ENCODE measurements at places on chromosomes 3 and 15. TPM values are rescaled to one million over a fixed set of nuclear protein-coding genes. Genes with fewer than 3 reads are reported as not detected.

GRCh38 chr15:39143479-39143878 is 437.4 kb upstream of the THBS1 start:
- no peak for DNase-seq

DNA sequence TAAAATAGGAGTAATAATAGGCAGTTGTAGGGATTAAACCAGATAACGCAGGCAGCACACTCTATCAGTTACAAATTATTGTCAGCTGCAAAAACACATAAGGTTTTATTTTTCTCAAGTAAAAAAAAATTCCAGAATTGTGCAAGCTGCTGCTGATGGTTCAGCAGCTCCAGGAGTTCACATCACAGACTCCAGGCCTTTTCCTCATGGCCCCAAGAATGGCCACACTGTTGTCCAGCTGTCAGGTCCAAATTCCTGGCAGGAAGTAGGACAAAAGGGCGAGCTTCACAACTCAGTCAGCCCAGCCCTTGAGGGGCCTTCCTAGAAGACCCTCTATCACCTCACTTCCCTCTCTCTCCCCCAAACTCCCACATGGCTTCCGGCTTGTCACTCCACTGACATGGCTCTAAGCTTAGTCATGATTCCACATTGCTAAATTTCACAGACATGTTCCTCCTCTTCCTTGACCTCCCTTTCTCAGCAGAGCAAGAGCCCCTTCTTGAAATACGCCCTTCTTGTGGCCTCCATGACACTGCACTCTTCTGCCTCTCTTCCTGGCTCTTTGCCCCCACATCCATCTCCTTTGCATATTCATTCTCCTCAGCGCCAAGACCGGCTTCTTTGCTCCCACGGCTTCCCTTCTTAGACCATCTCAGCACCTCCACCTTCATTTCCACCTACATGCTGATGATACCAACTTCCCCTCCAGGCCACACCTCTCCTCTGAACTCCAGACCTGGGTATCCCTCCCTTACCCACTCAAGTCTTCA is 27.4 kb upstream of the FAM174B start:
- DNase-seq, result peak; percentile 13

GRCh38 chr15:74937272-74937589 is 642 bp downstream of the COX5A start:
- no peak for DNase-seq

GRCh38 chr3:88152841-88153240 is 3.1 kb downstream of the C3orf38 start:
- DNase-seq, result no peak

GRCh38 chr15:74614744-74615507 is 710 bp upstream of the CLK3 start:
- peak; percentile 91 for DNase-seq

DNA sequence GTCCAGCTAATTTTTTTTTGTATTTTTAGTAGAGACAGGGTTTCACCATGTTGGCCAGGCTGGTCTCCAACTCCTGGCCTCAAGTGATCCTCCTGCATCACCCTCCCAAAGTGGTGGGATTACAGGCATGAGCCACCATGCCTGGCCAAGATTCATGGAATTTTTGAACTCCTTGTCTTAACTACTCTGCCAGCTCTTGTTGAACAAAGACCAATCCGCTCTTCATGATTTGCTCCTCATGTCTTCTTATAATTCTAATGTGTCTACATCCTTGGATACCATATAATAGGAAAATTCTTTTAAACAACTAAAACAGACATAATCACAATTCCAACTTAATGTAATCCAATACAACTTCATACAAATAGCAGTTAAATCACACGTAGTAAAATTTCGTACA is 21.3 kb downstream of the UBA5 start:
- no peak for DNase-seq

DNA sequence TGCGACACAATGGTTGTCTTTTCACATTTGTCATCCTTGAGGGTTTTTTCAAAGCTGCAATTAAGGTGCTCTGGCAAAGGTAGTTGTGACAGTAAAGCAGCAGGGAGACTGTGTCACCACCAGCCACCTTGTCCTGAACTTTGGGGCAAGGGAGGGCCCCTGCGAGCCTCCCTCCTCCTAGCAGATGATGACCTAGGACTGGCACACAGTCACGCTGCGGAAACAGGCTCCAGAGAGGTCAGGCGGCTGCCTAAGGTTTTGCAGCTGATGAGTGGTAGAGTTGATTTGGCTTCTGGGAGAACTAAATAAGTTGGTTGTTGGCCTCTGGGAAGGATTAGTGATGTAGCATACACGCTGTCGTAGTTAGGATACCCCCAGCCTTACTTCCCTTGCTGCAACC is 62.7 kb downstream of the PDIA5 start:
- DNase-seq, result no peak

GRCh38 chr15:45943240-45943639 is 308.4 kb downstream of the SQOR start:
- DNase-seq, result no peak

DNA sequence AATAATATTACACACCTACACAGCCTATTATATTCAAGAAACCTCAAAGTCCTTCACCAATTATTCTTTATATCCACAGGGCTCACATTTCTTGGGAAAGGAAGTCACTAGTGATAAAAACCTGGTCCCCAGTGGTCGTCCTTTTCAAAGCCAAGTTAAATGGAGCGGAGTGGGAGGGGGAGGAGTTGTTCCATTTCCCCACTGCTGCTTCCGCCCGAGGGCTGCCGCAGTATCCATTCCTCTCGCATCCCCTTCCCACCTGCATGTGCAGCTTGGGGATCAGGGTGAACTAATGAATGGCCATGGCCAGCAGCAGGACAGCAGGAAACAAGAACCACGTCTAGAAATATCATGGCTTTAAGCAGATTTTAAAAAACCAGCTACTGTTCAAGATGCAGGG is 76.4 kb upstream of the SEMA6D start:
- DNase-seq, result no peak

- peak; percentile 52 for DNase-seq
Measured at GRCh38 chr3:42090973-42091731, at the start of gene TRAK1. TRAK1 (plus strand) TSS chr3:42091357; CDS start chr3:42091470, 113 bp downstream.

- no peak for DNase-seq
Measured at GRCh38 chr15:75721923-75722870, 9.5 kb upstream of the CSPG4 start.

DNA sequence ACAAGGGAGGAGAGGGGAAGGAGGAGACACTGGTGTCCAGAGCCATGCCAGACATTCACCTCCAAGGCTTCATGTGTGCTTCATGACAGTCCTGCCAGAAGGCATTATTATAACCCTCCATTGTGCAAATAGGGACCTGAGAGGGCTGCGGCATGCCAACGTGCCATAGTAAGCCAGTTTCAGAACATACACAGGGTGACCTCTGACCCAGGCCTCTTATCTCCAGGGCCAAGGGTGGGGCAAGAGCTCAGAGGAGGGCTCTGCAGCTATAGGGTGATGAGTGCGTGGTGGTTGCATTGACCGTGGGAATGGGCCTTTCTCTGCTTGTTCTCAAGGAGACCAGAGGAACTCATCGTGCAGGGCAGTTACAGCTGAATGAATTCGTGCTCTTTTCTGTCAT is 9.7 kb upstream of the ACSBG1 start:
- no peak for DNase-seq

DNA sequence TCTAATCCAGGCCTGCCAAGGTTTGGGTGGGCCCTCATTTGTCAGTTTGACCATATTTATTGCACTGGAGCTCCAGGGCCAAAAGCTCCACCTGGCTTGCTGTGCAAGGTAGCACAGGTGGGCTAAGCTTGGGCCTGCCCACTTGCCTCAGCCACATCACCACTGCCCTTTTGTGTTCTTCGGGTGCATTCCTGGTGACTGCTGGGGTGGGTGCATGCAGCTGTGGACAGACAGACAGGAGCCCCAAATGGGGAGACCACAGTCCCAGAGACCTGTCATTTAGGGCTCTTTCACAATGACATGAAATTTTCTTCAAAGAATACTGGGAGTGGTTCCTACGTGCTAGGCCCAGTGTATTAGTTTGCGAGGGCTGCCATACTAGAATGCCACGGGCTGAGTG is 2.7 kb downstream of the MESP2 start:
- DNase-seq, result no peak

- DNase-seq, result no peak
Measured at GRCh38 chr3:129015388-129016105, 14.4 kb downstream of the EFCC1 start.

DNA sequence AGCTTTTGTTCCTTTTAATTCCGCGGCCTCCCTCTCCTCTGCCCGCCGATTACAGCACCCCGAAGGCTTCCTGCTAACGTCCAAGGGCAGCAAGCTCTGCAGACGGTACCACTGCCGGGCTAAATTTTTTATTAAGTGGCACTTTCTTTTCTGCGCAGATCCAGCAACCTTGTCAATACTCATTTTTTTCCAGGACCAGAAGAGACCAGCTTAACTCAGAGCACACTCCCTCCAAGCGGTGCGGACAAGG is 542 bp upstream of the MEIS2 start:
- DNase-seq, result no peak

DNA sequence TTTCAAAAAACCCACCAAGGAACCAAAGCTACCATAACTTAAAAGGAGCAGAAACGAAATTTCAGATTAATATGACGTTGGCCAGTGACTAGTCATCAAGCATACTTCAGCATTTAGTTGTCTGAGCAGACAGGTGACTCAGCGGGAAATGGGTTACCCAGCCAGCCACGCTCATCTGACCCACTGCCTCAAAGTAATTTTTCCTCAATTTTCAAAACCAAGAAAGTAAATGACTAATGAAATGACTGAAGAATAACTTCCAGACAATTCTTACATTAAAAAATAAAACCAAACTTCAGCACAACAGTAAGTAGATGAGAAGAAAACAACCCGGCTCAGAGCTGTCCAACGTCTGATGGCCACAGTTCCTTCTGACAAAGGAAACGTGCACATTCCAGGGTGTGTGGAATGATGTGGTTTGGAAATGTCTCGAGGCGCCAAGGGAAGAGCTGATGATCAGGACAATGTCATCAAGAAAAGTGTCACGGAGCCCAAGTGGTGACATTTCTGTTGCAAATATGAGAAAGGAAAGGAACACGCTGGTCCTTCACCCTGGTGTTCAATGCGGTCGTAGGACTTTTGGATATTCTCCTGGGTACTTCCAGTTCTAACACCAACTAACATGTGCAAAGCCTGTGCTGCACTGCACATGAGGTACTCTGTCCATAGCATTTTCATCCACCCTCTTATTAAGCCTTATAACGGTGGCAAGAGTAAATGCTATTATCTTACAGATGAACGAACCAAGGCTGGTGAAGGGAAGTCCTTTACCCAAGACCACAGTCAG is 79.1 kb downstream of the FOXP1 start:
- no peak for DNase-seq

DNA sequence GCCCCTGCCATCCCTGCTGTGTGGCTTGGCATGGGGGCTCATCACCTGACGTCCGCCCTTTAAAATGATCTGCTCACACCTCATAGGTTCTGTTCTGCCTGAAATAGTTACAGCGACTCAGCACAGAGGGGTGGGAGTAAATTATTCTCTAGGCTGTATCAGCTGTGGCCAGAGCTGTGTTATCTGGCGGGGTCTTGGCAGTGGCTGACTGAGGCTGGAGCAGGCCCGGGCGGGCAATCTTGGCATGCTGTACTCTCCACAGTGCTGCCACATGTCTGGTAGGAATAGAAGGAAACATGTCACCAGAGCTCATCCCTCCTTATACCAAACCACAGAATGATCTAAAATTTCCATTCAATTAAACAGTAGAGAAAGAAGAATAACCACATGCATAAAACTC is 499.9 kb upstream of the LMCD1 start:
- DNase-seq, result no peak

DNA sequence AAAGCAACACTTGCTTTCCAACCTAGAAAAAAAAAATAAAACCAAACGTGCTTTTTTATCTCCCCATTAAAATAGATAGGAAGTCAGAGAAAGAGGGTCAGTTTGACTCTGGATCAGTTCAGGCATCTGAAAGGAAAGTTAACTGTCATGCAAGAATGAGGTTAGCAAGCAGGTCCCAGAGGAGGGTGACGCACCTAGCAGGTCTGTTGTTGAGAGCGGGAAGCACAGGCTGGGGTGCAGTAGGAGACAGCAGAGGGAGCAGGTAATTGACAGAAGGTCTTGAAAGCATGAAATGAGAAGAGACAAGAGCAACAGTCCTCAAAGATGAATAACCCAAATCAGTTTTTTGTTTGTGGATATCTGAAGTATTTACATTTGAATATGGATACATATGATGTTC is 82.5 kb downstream of the ANO10 start:
- no peak for DNase-seq

- DNase-seq, result no peak
Measured at GRCh38 chr15:98777426-98777825, 129.1 kb downstream of the IGF1R start.

- DNase-seq, result peak; percentile 87
Measured at GRCh38 chr3:184688251-184688881, 23.5 kb downstream of the MAGEF1 start.

DNA sequence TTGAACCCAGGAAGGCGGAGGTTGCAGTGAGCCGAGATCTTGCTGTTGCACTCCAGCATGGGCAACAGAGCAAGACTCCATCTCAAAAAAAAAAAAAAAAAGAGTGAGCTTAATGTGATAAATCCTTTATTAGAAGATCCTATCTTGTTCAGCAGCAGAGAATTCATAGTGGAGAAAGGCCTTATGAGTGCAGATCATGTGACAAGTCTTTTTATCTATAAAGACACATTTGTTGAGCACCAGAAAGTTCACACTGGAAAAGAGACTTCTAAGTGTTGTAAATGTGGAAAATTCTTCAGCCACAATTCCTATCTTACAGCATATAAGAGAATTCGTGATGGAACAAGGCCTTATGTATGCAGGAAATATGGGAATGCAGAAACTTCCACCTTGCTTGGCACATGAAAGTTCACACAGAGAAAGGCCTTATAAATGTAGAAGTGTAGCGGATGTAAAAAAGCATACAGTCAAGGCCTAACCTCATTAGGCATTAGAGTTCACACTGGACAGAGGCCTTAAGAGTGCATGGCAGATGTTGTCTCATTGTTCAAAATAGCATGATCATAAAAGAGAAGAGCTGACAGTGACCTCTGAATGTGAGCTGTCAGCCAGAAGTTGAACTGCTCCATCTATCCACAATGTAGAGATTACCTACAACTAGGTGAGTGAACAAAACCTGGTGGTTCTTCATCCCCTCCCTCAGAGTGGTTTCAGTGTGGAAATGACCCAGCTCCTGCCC is 16.7 kb downstream of the ADAM10 start:
- DNase-seq, result no peak

DNA sequence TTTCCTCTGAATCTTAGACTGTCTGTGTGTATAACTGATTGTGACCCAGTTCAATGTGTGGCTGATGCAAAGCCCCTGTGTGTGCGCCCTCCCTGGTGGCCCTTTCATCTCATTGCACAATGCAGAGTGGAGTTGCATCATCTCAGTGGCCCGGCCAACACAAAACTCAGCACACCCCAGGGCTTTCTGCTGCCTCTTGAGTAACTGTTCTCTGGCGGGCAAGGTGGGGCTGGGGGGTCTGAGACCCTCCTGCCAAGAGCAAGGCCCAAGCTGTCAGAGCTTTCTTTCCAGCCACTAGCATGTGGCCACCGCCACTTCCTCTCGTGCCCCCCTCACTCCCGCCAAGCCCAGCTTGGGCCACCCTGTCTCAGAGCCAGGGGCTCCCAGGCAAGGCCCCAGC is 80.7 kb upstream of the ALDH1L1 start:
- peak; percentile 42 for DNase-seq

The ZDHHC19 gene
- total RNA-seq, result 6.7 TPM

The MST1R gene
- 14.4 TPM for total RNA-seq

The IMPG2 gene
- 2.6 TPM for total RNA-seq

The P3H2 gene
- total RNA-seq, result 22.9 TPM

The ARHGAP11A gene
- 10.1 TPM for total RNA-seq

The ISL2 gene
- total RNA-seq, result not detected

The SERINC4 gene
- not detected for total RNA-seq

The SQOR gene
- total RNA-seq, result 50.6 TPM
